HS-27A (cell line): ENCODE measurements at places on chromosomes 16 and 17.

DNA sequence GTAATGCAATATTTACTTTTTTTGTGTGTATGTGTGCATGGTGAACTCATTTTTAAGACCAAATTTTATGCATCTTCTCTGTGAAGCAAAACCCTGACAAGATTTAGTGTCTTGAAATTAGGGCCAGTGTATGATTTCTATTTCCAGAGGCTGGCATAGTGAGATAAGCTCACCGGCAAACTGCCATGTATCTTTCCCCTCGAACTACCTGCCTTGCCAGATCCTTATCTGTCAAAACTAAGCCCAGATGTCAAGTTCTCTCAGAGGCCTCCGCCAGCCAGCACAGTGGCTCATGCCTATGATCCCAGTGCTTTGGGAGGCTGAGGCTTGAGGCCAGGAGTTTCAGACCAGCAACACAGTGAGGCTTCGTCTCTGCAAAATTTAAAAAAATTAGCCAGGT, 10.0 kb downstream of the USP32 start:
- no peak for DNase-seq

GRCh38 chr16:50498431-50499155, 49.6 kb upstream of the NKD1 start:
- no peak for DNase-seq

GRCh38 chr16:55835581-55835980, 2.7 kb upstream of the CES1 start:
- no peak for DNase-seq

GRCh38 chr17:4498461-4499397, at the start of gene SPNS2:
Gene SPNS2, plus strand, starts transcription at chr17:4498881. Its CDS starts 167 bp downstream, at chr17:4499048.
- no peak for DNase-seq
